NCI-H2107 (cell line): ENCODE measurements at places on chromosomes 5 and 9.

GRCh38 chr5:72741805-72742204 lies 74.7 kb upstream of the TNPO1 start:
- DNase-seq = no peak

GRCh38 chr5:151094030-151094851 lies 13.4 kb upstream of the TNIP1 start:
- DNase-seq = no peak

DNA sequence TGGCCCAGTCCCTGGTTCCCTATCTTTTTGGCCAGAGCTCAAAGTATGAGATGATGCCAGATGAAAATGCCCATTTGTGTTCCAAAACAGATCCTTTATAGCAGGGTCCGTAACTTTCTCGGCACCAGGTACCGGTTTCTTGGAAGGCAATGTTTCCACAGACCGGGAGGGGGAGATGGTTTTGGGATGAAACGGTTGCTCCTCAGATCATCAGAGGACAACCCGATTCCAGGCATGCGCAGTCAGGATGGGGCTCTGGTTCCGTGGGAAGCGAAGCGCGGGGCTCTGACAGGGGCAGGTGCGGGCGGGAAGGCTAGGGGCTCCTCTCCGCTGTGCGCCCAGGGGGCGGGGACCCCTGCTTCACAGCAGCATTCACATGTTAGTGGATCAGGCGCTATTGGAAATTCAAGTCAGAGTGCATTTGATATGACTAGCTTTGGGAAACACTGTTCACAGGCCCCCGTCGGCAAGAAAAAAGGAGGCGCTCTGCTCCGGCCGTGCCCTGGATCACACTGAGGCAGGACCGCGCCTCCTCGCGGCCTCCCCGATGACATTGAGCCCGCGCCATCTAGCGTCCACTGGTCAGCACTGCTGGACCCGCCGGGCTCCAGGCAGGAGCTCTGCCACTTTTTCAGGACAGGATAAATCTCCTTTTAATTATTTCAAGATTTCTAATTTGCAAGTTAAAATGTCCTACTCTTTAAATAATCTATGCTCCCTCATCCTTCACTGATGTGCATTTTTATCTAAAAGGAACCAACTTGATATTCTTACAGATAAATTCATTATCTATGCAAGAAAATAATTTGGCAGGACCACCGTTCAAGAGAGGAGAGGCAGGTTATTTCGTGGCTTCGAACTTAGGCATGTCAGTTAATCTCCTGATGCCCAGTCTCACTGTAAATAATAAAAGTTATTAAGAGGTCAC lies 190.0 kb downstream of the FANCC start:
- peak; percentile 71 for DNase-seq

- no peak for DNase-seq
These were observed 111.6 kb downstream of the ZNF608 start for GRCh38 chr5:124634741-124635323.

DNA sequence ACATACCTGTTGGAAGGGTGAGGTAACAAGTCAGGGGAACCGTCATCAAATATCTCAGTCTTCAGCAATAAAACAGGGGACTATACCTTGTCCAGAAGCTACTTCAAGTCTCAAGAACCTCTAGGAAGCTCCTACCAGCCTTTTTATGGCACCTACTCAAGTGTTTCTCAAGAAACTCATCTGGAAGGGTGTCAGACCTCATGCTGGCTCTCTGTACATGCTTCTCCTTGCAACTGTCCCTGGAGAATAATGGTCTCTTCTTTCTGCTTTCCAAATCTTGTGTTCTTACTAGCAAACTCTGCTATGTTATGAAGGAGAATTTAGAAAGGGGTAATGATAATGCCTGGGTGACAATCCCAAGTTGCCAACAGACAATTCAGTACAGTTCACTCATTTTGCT lies 8.3 kb upstream of the PTAR1 start:
- no peak for DNase-seq

GRCh38 chr5:128913551-128913950 lies 51.7 kb upstream of the SLC27A6 start:
- no peak for DNase-seq

DNA sequence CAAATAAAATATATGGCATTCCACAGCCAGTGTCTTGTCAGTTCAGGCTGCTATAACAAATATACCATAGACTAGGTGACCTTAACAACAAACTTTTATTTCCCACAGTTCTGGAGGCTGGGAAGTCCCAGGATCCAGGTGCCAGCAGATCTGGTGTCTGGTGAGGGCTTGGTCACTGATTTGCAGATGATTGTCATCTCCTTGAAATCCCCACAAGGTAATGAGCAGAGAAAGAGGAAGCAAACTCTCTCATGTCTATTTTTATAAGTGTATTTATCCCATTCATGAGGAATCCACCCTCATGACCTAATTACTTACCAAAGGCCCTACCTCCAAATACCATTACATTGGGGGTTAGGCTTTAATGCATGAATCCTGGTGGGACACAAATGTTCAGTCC lies 663.2 kb downstream of the TLR4 start:
- DNase-seq = no peak

GRCh38 chr5:93145767-93146166 lies 435.3 kb downstream of the NR2F1-AS1 start:
- no peak for DNase-seq

DNA sequence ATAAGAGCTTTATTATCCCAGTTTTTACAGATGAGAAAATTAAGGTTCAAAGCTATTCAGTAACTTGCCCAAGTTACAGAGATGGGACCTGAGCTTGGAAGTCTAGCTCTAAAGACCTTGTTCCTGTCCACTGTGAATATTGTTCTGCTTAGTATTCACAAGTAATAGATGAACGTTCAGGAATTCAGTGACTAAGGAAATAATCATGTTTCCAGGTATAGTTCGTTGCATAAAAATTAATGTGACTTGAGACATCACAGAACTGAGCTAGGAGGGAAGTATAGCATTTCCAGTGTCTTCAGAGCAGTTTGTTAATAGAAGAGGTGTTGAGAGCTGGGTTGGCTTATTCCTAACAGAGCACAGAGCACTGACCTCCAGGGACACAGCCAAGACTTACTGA lies 136.1 kb downstream of the FGF1 start:
- no peak for DNase-seq

DNA sequence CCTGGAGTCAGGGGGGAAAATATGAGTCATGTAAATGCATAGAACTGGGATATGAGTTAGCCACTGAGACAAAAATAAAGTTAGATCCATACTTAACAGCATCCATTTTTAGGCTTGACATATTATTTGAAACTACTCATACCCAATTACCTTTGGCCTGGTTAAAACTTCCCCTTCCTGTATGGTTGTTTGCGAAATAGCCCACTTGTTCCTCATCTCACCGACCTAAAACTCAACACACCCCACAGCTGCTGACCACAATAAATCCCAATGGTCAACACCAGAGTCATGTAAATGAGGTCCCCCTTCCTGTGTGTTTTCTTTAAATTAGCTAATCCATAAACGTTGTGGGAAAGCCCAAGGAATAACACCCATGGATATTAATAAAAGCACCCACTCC lies 55.2 kb upstream of the TMEM215 start:
- no peak for DNase-seq

DNA sequence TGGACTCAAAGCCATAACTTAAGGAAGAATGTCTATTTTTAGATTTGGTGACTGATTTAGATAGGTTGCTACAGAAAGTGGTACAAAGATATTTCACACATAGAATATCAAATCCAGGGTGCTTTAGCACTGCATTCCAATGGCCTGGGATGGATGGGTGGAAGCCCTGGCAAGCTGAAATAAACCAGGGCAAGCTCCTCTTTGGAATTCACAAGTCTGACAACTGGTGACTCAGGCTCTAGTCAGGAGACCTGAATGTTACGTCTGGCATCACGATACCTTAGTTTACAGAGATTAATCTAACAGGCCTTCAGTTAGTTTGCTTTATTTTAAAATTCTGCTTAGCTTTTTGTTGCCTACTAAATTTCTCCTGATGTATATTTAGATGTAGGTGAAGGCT lies 144.0 kb downstream of the TMC1 start:
- DNase-seq = no peak

DNA sequence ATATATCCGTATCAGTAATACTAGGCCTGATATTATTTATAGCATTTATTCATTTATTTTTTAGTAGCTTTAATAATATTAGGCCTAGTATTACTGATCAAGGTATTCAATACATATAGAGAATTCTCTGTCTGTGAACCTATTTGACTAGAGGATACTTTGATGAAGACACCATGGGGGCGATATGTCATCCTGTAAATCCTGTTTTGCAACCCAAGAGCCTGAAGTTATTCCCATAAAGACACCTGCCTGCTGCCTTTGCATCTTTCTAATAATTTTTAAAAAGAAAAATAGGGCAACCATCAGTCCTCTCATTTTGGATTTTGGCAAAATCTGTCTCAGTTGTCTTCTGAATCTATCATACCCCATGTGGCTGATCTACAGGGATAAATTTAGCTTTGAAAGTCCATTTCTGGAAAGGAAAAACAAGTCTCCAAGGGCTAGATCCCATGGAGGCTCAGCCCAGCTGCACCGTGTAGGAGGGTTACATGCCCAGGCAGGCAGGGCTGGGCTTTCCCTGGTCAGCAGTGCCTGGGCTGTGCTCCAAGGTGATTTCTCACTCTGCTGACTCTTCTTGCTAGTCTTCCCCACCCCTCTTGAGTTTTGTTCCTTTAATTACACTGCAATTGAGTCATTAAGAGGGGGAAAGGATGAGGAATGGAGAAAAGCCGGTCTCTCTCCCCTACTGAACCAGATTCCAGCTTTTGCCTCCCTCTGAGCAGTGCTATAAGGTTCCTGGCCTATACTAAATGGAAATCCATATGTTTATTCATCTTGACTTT lies 169.0 kb downstream of the TRIM32 start:
- no peak for DNase-seq

GRCh38 chr5:178418471-178419010 lies 171.7 kb downstream of the COL23A1 start:
- no peak for DNase-seq

GRCh38 chr9:88724331-88724730 lies 189.4 kb downstream of the NXNL2 start:
- DNase-seq = no peak

DNA sequence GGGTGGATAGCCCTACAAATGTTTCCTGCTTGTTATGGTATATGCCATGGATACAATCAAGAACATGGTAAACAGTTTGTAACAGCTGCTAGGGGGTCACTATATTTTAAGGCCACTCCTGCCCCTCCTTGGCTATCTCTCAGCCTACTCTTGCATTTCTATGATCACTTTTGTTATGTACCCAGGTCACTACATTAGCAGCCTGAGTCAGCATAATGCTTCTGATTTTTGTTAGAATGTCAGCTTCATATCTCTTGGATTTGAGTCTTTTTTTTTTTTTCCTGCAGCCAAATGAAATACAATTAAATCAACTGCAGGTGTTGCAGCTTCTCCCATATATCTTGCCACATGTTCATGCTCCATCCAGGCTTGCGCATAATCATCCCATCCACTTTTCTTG lies 629.7 kb upstream of the GRAMD2B start:
- DNase-seq = no peak

DNA sequence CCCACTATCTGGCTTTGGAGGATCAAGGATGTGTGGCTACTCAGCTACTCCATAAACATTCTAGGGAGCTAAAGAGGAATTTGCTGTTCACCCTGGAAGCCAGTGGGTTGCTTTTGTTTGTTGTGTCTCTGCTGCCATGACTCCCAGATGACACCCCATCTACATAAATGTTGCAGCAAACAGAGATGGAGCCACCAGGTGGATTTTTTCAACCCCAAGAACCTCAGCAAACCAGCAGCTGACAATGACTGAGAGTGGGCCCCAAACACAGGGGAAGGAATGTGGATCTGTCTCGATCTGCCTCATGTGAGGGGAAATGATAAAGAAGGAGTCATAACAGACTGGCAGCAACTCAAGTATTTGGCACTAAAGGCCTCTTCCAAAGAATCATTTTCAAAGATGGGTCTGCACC lies 132.7 kb upstream of the TNC start:
- no peak for DNase-seq

GRCh38 chr5:139178935-139179334 lies 19.2 kb downstream of the SIL1 start:
- no peak for DNase-seq

DNA sequence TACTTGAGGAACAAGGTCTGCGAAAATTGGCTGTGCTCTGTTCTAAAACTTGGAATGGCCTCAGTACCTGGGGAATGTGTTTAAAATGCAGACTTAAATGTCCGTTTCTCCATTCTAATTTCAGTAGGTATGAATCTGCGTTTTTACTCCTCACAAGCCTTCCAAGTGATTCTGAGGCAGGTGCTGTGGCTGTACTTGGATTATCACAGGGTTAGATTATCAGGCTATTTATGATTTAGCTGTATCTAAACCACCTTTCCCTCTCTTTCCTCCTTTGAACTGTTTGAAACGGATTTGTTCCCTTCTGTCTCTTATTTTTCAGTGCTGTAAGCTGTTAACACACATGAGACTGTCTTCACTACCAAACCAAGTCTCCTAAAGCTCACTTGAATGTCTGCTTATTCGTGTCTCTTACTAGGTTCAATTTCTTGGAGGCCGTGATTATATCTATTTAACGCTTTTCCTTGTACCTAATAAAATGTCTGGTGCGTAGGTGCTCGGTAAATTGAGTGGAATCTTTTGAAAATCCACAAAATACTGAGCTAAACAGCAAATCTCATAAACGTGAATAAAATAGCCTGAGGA lies 714 bp upstream of the CETN3 start:
- DNase-seq = no peak

DNA sequence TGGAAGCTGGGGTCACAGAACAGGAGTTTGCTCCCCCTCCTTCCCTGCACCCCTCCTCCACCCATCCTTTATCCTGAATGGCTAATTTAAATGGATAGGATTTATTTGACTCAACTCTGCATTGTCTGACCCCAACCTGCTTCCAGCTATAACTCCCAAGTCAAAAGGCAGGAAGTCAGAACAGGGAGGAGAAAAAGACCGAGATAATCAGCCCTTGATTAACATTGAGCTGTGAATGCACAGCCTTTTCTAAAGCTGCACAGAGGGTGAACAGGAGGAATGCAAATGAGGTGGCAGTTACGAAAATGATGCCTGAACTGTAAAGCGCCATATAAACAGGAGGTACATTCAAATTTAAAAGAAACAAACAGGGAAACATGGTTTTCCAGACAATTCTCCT lies 152.8 kb downstream of the SPOCK1 start:
- DNase-seq = no peak

- no peak for DNase-seq
These were observed 2.8 kb downstream of the GM2A start for GRCh38 chr5:151255621-151256286.

- DNase-seq = no peak
These were observed 31.7 kb downstream of the ZDHHC21 start for GRCh38 chr9:14661421-14662059.

GRCh38 chr5:169576181-169576598 lies 7.4 kb upstream of the SPDL1 start:
- no peak for DNase-seq
